ENCODE measurements at places on chromosomes 3 and 15.

GRCh38 chr3:65006300-65006739 lies 318.5 kb upstream of the ADAMTS9 start:
- DNase-seq, result peak; percentile 86

DNA sequence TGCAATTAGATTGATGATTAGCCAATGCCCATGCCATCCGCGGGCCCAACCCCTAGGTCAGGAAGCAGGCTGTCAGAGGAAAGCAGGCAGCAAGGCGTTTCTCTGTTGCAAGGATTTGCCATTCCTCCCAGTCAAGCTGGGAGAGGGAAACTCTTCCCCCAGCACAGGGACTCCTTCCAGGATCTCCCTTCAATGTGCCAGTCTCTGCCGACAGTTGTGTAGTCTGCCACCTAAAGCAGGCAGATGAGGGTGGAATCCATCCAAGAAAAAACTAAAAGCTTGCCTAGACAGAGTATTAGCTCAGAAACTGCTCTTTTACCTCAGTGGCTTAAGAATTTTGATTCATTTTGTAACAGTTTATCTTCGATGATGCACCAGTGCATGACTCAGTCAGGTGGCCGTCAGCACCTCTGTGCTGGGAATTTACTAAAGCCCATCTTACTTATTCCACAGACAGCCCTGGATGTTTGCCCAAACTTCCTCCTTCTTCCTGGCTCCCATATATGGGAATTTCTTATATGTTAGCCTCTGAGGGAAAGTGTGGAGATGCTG lies 501.5 kb upstream of the THBS1 start:
- peak; percentile 24 for DNase-seq

- peak; percentile 21 for DNase-seq
Observed at GRCh38 chr3:132318451-132318850, 1.2 kb downstream of the ACP3 start.

DNA sequence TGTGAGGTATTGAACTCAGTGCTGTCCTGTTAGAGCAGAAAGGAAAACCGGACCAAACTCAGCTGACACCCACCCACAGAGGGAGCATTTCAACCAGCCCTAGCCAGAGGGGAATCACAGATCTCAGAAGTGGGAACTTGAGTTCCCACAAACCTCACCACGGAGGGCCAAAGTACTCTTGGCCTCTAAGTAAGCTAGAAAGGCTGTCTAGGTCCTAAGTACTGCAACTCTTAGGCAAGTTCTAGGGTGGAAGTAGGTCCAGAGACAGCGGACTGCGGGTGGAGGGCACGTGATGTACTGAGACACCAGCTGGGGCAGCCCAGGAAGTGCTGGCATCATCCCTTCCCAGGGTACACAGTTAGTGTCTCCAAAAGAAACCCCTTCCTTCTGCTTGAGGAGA lies 34.1 kb downstream of the EOMES start:
- no peak for DNase-seq

- no peak for DNase-seq
Observed at GRCh38 chr3:97815149-97815917, 6.5 kb upstream of the CRYBG3 start.

DNA sequence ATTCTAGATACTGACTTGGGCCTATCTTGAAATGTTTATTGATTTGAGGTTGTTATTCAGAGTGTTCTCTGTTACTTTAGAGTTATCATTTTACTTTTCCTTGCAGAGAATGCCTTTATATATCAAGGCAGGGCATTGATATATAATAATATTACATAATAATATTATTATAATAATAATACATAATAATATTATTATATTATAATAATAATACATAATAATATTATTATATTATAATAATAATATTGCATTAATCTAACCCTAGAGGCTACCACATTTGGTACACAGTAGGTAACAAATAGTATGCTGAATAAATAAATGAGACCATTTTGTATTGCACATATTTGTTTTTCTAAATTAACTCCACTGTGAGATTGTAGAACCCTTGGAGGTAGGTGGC lies 216.3 kb downstream of the EFHB start:
- no peak for DNase-seq

- DNase-seq, result no peak
Observed at GRCh38 chr15:44882499-44882968, 74.0 kb upstream of the TERB2 start.

- DNase-seq, result no peak
Observed at GRCh38 chr3:171121801-171122200, 95.3 kb upstream of the SLC2A2 start.

GRCh38 chr3:4449043-4449805 lies 17.8 kb downstream of the SUMF1 start:
- no peak for DNase-seq

DNA sequence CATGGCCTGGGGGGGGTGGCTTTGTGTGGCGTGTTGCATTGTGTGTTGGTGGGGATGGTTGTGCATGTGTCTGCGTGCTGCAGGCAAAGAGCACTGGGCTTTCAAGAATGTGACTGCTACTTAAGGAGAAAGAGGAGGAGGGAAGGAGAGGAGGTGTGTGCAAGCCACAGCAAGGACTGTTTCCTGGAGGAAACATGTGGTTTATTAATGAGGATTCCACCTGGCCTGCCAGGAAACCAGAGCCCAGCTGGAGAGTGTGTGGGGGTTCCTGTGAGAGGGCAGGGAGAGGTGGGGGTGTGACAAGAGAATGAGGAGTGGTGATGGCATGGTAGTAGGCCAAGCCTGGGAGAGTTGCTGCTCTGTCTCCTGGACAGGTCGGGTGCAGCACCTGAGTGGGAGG lies 258.1 kb upstream of the ROPN1 start:
- no peak for DNase-seq

DNA sequence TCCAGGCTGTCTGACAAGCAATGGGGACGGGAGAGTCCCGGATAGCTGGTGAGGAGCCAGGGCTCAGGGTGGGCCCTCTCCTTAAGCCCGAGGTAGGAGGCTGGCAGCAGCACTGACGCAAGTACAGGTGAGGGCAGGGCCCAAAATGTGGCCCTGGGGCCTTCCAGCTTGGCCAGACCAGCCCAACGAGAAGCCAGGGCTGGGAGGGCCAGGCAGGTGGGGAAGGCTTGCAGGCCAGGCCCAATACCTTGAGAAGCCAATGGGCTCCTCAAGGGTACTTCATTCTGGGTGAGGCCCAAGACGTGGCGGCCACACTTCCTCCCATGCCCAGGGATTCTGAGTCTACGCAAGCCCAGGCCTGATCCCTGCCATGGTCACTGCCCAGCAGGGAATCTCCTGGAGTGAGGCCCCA lies 37.2 kb downstream of the AMOTL2 start:
- DNase-seq, result no peak

- DNase-seq, result no peak
Observed at GRCh38 chr3:186700267-186700666, 16.9 kb upstream of the KNG1 start.
